Stomach (tissue), 19 donors: ENCODE measurements at places on chromosomes 16 and 17. TPM values are rescaled to one million over a fixed set of nuclear protein-coding genes. Genes with fewer than 3 reads are reported as not detected.
A peak's percentile ranks its signal among the peaks of the same experiment; 100 is the strongest.

DNA sequence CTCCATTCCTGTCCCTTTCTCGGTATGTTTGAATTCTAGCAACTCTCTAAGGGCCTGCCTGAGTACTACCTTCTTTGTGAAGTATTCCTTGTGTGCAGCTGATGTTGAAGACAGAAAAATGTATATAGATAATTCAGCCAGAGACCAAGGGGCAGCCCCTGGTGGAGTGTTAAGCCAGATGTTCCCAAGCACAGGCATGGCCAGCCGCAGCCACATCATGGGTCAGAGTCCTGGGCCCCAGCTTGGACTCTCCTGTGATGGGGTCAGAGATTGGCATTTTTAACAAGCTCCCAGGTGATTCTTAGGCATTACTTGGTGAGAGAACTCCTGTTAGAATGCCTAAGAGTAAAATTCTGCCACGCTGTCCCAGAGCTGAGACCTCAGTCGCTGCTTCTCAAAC lies 100.8 kb downstream of the IRF8 start:
- DNase-seq, result no peak

GRCh38 chr16:1938316-1938715 lies 4.7 kb downstream of the MSRB1 start:
- no peak for DNase-seq

GRCh38 chr16:86249631-86250030 lies 260.7 kb upstream of the FOXF1 start:
- DNase-seq, result no peak

DNA sequence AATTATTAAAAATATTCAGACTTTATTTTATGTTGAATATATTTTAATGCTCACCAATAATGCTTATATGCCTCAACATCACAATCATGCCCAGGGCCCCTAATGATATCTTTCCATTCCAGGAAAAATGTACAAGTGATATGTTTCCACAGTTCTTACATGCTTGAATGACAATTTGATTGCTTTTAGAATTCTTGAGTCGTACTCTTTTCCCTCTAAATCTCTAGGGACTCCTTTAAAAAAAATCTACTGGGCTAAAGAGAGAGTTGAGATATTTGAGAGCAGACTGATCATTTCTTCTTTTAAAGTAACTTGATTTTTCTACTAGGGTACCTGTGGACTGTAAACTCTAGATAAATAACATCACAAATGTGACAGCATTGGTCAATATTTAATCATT lies 18.2 kb upstream of the HLF start:
- no peak for DNase-seq

GRCh38 chr16:84942786-84943185 lies 68.5 kb downstream of the ZDHHC7 start:
- DNase-seq, result no peak

DNA sequence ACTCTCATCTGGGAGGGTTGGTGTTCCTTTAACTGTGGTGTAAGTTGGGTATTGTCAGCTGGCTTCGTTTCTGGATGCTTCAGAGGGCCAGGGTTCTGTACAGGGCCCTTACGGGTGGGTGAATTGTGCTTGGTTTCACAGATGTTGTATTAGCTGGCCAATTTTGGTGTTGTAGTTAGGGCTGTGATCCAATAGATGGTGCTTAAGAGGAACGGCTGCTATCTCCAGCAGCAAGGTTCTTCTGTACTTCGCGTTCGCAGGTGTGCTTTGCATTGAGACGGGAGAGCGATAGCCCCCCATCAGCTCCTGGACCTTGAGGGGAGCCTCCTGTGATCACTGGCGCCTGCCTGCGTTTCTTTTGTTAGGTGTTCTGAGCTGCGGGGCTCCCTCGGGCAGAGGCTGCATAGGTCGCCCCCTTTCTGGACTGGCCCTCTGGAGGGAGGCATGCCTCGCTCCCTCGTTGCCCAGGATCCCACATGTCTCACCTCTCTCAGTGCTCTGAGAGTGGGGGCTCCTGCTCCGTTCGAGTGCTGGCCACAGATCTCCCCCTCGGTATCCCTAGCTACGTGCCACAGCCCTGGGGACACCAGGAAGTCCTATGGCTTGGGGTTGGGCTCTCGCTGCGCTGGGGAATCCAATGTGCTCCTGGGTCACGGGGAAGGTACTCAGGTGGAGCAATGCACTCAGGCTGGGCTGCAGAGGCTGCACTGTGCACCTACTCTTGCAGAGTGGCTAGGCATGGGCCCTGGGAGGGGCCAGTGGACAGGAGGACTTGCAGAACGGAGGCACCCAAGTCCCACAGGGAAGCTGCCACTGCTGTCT lies 837 bp upstream of the PRDM7 start:
- peak; percentile 57 for DNase-seq

GRCh38 chr17:31843070-31843745 lies 15.8 kb downstream of the COPRS start:
- DNase-seq, result peak; percentile 79

GRCh38 chr17:15882058-15882720 lies 62.7 kb upstream of the ADORA2B start:
- no peak for DNase-seq

GRCh38 chr17:40347319-40348135 lies 17.0 kb downstream of the GJD3 start:
- DNase-seq, result no peak

DNA sequence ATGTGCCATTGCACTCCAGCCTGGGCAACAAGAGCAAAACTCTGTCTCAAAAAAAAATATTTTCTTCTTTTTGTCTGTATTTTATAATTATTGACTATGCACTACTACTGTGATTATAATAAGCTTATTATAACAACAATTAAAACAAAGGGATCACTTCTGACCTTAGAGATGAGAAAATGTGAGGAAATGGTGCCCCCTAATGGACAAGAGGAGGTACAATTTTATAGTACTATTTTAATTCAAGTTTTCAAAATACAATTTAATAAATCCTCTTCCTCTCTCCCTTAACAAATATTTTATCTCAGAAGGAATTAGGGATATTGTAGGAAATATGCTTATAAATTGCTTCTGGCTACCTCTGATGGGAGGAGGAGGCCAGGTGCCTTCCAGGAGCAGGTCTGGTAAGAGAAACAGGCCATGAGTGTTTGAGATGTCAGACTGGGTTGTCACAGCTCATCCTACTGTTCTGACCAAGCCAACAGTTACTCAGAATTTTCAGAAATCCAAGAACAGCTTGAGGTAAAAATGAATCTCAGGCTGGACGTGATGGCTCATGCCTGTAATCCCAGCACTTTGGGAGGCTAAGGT lies 14.0 kb downstream of the VPS53 start:
- DNase-seq, result peak; percentile 55

GRCh38 chr16:83717814-83718213 lies 90.0 kb upstream of the HSBP1 start:
- no peak for DNase-seq

DNA sequence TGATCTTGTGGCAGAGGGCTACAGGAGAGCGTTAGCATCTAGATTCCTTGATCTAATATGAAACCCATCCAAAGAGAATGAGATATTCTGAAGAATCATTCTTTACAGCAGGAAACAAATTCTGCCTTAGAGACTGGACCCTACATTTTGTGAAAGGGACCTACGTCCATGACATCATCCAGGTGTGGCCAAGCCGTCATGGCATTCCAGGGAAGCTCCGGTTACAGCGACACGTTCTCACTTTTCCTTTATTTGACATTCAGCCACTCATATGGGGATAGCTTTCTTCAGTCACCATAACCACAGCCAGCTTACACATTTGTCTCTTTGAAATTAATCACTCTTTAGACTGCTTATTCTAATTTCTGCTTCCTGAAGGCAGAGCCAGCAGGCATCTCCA lies 408.1 kb downstream of the XYLT1 start:
- DNase-seq, result no peak

DNA sequence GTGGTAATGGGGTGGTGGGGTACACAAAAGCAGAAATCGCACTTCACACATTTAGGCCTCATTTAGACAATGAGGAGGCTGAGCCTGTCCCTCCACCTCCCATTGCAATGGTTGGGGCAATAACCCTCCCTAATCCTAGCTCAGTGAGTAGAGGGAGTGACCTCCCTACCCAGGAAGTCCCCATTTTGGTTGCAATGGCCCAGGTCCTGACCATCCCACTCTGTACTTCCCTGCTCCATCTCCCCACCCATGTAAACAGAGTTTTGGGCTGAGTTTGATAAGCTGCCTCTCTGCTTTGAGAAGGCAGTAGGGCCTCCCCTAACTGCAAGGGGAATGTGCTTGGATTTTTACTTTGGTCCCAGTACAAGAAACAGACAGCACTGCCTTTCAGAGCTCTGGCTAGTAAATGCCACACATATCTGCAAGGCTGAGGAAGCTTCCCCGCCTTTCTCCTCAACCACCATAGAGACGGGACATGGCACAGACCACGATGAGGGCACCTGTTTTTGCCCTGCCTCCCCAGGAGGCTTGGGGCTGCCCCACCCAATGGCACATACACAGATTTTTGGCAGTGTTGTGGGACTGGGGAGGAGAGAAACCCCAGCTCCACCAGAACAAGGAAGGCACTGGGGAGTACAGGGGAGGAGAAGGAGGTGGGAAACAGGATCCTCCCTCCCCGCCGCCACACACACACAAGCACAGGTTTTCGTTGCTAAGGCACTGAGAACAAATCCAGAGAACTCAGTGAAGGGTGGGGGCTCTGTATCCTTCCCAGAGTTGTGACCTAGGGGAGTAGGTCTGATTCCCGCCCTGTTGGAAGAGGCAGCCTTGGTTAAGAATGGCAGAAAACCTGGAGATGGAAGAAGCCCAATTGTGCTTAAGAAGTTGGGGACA lies 7.3 kb downstream of the VAT1 start:
- no peak for DNase-seq

- no peak for DNase-seq
Measured at GRCh38 chr16:774086-775001, 13.8 kb downstream of the MSLN start.

DNA sequence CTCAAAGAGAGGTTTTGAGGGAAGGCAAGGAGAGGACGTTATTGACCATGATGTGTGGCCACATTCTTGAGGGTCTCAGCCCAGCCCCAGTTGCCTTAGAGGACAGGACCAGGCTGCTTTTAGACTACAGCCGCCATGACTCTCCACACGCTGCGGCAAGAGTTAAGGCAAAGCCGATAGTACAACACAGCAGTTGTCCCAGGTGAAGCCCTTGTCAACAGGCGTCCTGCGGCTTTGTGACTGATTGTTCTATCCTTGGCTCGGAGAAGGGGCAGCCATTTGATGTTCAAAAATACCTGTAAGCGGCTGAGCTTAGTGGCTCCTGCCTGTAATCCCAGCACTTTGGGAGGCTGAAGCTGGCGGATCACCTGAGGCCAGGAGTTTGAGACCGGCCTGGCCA lies 28.8 kb downstream of the TMEM92 start:
- no peak for DNase-seq

- DNase-seq, result no peak
Measured at GRCh38 chr16:83345846-83346640, 461.7 kb upstream of the HSBP1 start.

- no peak for DNase-seq
Measured at GRCh38 chr16:66318505-66318904, 48.0 kb upstream of the CDH5 start.

GRCh38 chr17:39700148-39700987 lies 504 bp downstream of the ERBB2 start:
- no peak for DNase-seq

DNA sequence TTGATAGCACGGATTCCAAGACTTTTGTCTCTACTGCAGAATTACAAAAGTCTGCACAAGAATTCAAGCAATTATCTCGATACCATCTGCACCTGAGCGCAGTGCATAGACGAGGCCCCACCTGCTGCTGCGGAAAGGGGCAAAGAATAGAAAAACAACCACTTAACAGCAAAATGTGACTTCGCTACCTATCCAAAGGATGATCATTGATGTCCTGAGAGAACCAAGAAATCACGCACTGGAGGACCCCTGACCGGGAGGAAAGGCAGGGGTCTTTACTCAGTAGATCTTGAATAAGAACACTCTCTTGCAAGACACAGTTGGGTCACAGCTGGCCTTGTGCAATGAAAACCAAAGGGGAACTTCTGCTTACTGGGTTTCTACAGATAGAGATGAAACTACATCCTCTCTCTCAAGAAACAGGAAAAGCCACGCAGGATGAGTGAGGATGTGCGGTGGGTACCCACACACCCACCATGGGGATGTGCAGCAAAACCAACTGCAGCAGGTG lies 147.4 kb upstream of the RPH3AL start:
- DNase-seq, result peak; percentile 44

DNA sequence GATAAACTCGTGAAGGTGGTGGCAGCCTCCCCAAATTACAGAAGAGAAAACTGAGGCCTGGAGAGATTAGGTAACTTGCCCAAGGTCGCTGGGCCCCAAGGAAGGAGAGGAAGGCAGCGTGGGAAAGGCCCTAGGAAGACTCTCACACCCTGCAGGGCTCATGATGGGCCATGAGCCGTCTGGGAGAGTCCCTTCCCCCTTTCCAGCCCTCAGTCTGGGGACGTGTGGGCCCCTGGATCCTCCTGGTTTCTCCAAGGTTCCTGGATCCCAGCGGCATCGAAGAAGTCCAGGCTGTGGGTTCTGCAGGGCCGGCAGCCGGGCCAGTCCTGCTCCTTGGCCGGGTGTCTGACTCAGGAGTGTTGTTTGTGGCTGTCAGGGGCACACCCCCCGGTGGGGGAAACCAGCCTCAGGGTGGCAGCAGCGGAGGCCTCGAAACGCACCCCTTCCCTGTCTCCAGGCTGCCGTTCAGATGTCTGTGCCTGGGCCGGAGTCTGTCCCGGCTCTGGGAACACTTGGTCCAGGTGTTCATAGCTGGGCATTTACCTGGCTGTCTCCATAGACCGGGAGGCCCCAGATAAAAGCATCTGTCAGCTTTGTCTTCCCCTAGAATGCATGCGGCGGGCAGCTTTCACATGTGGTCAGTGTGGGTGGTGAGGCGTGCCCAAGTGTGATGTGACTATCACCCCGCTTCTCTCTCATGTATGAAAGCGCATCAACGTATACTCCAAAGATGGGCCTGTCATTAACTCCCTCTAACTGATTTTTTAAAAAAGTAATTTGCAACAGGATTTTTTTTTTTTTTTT lies 3.7 kb upstream of the RAP1GAP2 start:
- no peak for DNase-seq

Gene LYRM1
- total RNA-seq, result 6.7 TPM

Gene AATK
- 10.5 TPM for total RNA-seq

Gene VKORC1
- 62.9 TPM for total RNA-seq

Gene EVI2A
- total RNA-seq, result not detected

Gene TBC1D3E
- total RNA-seq, result not detected

Gene MYO15B
- 162 TPM for total RNA-seq

Gene CEP20
- 7.0 TPM for total RNA-seq
